Stimulated activated naive CD8-positive, alpha-beta T cell treated with anti-CD3 and anti-CD28 coated beads, Interleukin-15, amount 100 ng/mL, for 72 hours (primary cell): ENCODE measurements at places on chromosomes 2 and 18.

DNA sequence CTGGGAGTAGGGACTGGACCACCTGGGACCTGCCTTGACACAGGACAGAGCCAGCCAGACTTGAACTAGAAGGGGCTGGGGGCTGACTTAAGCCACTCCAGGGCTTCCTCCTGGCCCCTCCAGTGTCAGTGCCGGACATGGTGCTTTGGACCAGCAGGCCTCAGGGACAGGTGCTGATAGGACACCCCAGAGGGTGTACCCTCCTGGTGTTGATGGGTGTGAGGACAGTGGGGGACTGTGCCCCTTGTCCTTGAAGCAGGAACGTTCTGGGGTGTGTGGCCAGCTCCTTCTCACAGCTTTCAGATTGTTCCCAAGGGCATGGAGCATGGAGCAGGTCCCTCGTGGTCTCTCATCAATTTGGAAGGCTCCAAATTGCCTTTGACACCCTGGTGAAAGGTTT, 6.8 kb downstream of the MAL start:
- DNase-seq: no peak

GRCh38 chr2:54672590-54673456, 50.6 kb upstream of the EML6 start:
- no peak for DNase-seq

DNA sequence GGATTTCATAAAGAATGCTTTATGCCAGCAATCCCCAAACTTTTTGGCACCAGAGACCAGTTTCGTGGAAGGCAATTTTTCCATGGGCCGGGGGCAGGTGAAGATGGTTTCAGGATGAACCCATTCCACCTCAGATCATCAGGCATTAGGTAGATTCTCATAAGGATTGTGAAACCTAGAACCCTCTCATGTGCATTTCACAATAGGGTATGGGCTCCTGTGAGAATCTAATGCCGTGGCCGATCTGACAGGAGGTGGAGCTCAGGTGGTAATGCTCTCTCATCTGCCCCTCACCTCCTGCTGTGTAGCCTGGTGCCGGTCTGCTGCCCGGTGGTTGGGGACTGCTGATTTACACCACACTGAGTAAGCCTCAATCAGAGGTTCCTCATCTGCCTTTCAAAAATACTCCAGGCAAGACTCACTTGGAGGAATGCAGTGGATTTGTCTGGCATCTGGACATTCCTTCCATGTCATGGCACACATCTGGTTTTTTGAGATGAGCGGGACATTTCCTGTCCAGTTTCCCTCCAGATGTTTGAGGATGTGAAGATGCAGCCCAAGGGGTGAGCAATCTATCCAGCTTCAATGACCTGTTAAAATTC, 185.8 kb downstream of the VAPA start:
- DNase-seq: no peak

GRCh38 chr2:122105171-122105876, 349.9 kb downstream of the TSN start:
- no peak for DNase-seq

DNA sequence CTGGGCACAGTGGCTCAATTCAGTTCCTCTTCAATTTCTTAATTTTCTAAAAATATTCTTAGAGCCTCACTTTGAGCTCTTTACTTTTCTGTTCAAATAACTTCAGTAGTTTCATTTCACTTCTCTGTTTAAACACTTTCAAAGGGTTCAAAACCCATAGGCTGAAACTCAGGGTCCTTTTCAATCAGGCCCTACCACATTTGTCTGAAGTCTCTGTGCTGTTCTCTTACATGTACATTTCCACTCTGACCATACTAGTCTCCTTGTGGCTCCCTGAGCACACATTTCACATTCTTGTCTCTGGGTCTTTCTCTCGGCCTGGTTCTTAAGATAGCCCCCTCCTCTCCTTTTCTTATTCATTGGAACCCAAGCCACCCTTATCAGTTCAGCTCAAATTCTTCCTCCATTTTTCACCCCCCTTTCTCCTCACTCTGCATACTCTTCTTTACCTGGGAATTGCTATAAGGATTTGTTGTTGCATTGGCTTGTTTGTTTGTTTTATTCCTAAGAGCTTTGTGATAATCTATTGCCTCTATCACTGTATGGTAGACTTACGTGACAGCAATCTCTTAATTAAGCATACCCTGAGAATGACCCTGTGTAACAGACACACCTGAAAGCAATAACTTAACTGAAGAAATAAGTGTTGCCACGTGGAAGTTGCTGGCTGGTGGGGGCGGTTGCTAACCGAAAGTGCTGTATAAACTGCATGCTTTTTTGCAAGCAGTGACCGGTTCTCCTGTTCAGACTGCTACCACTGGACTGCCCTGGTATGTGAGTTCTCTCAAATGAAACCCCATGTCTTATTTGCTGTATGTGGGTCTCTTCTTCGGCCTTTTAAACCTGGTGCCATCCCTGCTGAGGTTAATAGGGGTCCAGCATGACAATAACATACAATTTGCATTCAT, 27.7 kb upstream of the ACADL start:
- no peak for DNase-seq

GRCh38 chr2:74925361-74925786, 33.1 kb upstream of the POLE4 start:
- no peak for DNase-seq

DNA sequence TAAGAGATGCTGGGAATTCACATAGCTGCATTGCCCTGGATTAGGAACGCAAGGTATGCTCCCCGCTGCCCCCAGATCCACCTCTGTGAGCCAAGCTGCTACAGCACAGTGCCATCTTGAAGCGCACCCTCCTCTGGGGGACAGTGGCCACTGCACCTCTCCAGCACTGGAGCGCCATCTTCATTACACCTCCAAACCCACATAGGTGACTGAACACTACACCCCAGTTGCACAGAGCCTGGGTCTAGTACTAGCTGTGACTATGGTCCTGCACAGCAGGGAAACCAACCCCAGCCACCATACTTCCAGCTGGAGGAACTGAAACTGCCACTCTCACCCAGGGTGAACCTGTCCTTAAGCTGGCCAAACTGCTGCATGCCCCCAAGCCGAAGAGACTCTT, 84.6 kb downstream of the TMEM237 start:
- DNase-seq: no peak

DNA sequence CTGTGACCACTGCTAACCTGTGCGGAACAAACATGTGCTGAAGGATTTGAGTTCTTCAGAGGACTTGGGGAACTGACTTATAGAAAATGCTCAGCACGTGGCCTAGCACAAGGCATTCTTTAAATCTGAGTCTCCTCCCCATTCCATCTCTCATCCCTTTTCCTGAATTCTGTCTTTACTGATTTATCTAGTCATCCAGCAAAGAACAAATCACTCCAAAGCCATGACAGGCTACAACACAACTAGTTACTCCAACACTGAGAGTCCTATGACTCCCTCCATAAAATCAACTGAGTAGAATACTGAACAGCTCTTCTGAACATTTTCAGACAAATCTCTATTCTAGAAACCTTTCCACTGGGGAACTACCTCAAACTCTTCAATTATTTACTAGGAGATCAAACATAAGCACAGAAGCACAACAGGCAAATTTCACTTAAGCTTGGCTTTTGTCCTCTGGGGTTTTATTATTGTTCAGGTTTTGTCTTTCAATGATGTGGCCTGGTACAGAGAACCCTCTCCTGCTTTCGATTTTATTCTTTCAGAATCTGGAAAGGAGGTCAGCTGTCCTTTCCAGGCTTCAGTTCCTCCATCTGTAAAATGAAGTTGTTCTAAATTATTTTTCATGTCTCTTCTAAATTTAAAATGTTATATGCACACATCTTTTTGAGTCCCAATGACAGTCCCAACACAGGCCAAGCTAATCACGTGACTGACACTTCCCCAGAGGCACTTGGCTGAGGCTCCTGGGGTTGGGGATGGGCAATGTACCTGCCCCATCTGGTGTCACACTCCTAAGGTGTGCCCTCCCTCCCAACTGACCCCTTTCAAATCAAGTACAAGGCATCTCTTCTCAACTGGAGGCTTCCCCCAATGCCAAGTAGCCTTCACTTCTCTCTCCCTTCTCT, 31.8 kb downstream of the RNU4ATAC start:
- no peak for DNase-seq

DNA sequence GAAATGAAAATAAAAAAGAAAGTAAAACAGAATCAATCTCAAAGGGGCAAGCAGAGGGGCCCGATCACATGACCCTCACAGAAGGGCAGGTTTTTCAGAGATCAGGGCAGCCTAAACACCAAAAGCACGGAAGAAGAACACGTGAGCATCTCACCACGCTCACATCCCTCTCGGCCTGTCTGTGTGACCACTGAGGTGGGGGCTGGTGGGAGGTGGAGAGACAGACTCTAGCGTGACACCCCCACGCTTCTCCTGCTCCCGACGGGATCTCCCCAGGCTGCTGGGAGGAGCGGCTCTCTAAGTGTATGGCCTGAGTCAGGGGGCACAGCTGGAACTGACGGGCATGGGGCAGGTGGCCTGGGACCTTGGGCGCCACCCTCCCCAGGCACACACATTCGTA, 23.5 kb upstream of the MTERF4 start:
- DNase-seq: no peak

- no peak for DNase-seq
These were observed 87.1 kb downstream of the ACKR3 start for GRCh38 chr2:236656721-236657120.

GRCh38 chr18:58398648-58399398, 230.1 kb downstream of the ALPK2 start:
- DNase-seq: no peak

DNA sequence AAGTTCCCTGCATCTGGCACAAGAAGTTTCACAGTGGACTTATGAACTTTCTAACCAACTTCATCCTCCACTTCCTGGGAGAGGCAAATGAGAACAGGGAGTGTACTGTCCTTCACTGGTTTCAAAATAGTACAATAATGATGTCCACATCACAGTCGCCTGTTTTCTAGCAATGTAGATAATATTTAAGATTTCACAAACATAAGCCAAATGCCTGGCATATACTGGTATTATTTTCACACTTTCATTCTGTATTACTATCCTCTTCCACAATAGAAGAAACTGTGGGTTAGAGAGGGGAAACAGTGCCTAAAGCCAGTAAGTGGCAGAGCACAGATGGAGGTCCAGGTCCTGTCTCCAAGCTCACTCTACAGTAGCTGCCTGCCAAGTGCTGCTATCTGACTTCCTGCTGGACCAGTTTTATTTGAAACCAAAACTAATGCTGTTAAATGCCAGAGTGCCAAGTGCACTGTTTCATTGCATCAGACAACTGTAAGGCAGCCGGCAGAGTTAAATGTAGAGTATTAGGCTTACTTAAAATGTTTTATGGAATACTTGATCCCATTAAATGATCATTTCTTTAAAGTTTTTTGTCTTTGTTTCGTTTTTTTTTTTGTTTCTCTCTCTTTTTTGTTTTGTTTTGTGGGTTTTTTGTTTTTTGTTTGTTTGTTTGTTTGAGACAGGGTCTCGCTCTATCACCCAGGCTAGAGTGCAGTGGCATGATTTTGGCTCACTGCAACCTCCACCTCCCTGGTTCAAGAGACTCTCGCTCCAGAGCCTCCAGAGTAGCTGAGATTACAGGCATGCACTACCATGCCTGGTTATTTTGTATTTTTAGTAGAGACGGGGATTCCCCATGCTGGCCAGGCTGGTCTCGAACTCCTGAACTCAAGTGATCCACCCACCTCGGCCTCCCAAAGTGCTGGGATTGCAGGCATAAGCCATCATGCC, 15.1 kb downstream of the COBLL1 start:
- DNase-seq: no peak

- no peak for DNase-seq
These were observed 1801.1 kb upstream of the CELF4 start for GRCh38 chr18:39366656-39367055.

- DNase-seq: no peak
These were observed 377.1 kb upstream of the SOX11 start for GRCh38 chr2:5315041-5315440.
